ENCODE measurements at places on chromosomes 6 and 20. TPM values are rescaled to one million over a fixed set of nuclear protein-coding genes. Genes with fewer than 3 reads are reported as not detected.
A peak's percentile ranks its signal among the peaks of the same experiment; 100 is the strongest.

DNA sequence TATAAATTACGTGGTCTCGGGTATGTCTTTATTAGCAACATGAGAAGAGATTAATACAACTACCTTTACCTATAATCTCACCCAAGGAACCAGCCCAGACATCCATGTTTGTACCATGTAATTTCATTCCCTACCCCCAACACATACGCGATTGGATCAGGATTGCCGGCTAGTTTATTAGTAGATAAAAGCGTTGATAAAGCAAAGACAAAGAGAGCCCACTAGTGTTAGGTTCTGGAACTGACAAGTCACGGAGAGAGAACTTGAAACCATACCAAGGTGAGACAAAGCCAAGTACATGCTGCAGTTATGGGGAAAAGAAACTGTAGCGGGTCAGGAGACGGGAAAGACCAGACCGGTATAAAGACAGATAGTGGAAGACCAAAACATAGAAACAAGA lies 37.4 kb upstream of the FAM135A start:
- no peak overlapping the region for H3K4me3 ChIP-seq
- no peak overlapping the region for H3K27ac ChIP-seq
- no peaks in the 10 kb centered on the region for H3K4me1 ChIP-seq
- DNase-seq = no peak

The GRM1 gene
- total RNA-seq = 0.10 TPM

The DNPH1 gene
- 47.3 TPM for total RNA-seq

GRCh38 chr6:102298051-102298450 lies 904.5 kb downstream of the GRIK2 start:
- H3K27me3 ChIP-seq = no peaks in the 10 kb centered on the region
- H3K36me3 ChIP-seq = no peaks in the 10 kb centered on the region
- no peak for DNase-seq

- no peaks in the 10 kb centered on the region for H3K36me3 ChIP-seq
- H3K4me1 ChIP-seq = no peaks in the 10 kb centered on the region
- no peak overlapping the region for H3K27ac ChIP-seq
- DNase-seq = no peak
Observed at GRCh38 chr20:12570371-12570770, 438.4 kb upstream of the SPTLC3 start.

The LTA gene
- 0.17 TPM for total RNA-seq

The TOP1 gene
- 69.5 TPM for total RNA-seq

GRCh38 chr20:64079273-64080012 lies at the start of gene RGS19:
Gene RGS19, minus strand, starts transcription at chr20:64079518. Its CDS starts 2,632 bp downstream, at chr20:64076886.
- H3K4me1 ChIP-seq = peaks cover 64% of the 10 kb centered on the region
- H3K27ac ChIP-seq = peak within 1 kb of the TSS; percentile 93
- DNase-seq = peak; percentile 65
- H3K4me3 ChIP-seq = peak within 1 kb of the TSS; percentile 69

DNA sequence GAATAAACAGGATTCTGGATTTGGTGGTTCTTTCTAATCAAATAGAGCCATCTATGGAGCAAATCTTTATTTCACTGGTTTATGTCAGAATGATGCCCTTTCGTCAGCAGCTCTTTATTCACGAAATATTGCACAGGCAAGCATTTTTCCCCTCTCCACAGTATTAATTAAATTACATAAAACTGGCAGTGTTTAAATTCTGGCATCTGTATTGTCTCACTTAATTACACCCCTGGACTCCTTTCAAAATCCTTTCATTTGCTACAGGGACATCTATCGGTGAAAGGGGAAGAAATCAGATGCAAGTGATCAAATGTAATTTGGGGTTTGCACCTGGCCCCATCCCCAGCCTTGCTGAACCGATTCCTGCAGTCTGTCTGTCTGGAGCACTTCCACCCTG lies 801.9 kb downstream of the QKI start:
- no peak for DNase-seq
- no peak overlapping the region for H3K4me3 ChIP-seq
- H3K36me3 ChIP-seq = no peaks in the 10 kb centered on the region

DNA sequence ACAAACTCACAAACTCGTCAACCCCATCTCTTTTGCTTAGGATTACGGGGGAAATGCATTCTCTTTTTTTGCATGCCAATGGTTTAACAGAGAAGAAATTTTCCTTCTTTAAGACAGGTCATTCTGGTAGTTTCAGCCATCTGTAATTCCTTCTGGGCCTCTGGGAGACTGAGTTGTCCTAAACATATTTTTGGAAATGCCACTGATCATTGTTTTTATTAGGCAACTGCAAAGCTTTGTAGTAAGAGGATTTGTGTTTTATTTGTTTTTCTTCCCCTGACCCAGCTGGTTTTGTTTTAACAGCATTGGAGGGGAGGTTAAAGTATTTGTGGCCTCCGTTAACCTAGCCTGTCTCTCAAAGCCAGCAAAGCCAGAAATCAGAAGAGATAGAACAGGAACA lies 73.1 kb upstream of the ISM1 start:
- H3K4me1 ChIP-seq = peaks cover 3% of the 10 kb centered on the region
- H3K36me3 ChIP-seq = no peaks in the 10 kb centered on the region
- no peaks in the 10 kb centered on the region for H3K27me3 ChIP-seq
- no peak overlapping the region for H3K4me3 ChIP-seq

The TMEM181 gene
- total RNA-seq = 31.8 TPM

The PBOV1 gene
- total RNA-seq = not detected

GRCh38 chr20:434661-435419 lies 26.7 kb downstream of the RBCK1 start:
- DNase-seq = no peak
- H3K4me3 ChIP-seq = no peak overlapping the region
- H3K36me3 ChIP-seq = peaks cover 92% of the 10 kb centered on the region
- no peaks in the 10 kb centered on the region for H3K27me3 ChIP-seq

GRCh38 chr6:78744144-78744543 lies 123.2 kb upstream of the IRAK1BP1 start:
- no peaks in the 10 kb centered on the region for H3K4me1 ChIP-seq
- H3K4me3 ChIP-seq = no peak overlapping the region
- no peaks in the 10 kb centered on the region for H3K27me3 ChIP-seq
- DNase-seq = no peak

- H3K27ac ChIP-seq = no peak overlapping the region
- H3K36me3 ChIP-seq = no peaks in the 10 kb centered on the region
- H3K4me3 ChIP-seq = no peak overlapping the region
- DNase-seq = no peak
- H3K27me3 ChIP-seq = no peaks in the 10 kb centered on the region
Observed at GRCh38 chr6:114310053-114310452, 32.8 kb downstream of the HS3ST5 start.

DNA sequence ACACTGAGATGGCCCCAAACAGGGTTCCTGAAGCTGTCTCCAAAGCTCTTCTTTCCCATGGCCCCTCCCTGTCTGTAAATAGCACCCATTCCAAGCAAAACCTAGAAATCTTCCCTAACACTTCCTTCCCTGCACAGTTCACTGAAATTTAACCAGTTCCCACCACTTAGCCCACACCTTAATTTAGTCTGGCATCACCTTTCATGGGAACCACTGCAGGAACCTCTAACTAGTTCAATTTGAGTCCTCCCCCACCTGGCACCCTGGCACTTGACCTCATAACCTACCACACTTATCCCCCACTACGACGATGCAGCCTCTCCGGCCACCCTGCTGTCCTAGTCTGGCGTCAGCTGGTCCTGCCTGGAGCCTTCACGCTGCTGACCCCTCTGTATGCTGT lies 278.7 kb downstream of the GMDS start:
- H3K4me3 ChIP-seq = no peak overlapping the region
- H3K27me3 ChIP-seq = no peaks in the 10 kb centered on the region
- H3K4me1 ChIP-seq = peaks cover 3% of the 10 kb centered on the region
- H3K36me3 ChIP-seq = no peaks in the 10 kb centered on the region
- no peak overlapping the region for H3K27ac ChIP-seq
- no peak for DNase-seq

DNA sequence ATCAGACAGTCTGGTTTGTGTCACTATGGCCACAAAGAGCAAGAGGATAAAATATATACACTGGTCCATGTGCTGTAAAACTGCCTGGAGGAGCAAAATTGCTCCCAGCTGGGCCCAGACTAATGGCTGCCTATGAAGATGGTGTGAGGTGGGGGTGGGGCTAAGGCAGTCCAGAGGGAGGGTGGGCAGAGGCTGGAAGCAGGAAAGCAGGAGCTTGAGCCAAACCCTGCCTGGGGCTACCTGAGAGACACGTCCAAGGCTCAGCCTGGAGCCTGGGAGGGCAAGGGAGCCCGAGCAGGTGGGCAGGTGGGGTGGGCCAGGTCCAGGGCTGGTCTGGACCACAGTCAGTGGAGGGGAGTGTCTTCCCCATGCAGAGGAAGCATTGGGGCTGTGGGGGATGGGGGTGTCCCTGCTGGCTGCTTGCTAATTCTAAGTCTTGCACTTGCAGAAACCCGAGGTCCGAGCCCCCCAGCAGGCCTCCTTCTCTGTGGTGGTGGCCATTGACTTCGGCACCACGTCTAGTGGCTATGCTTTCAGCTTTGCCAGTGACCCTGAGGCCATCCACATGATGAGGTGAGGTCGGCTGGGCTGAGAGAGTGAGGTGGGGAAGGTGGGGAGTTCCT lies 9.5 kb downstream of the HSPA12B start:
- H3K27me3 ChIP-seq = no peaks in the 10 kb centered on the region
- H3K4me3 ChIP-seq = no peak overlapping the region
- no peak for DNase-seq
- H3K36me3 ChIP-seq = peaks cover under 1% of the 10 kb centered on the region
- peaks cover 50% of the 10 kb centered on the region for H3K4me1 ChIP-seq
- no peak overlapping the region for H3K27ac ChIP-seq

The CGA gene
- not detected for total RNA-seq

- H3K27me3 ChIP-seq = no peaks in the 10 kb centered on the region
- H3K36me3 ChIP-seq = no peaks in the 10 kb centered on the region
- no peak overlapping the region for H3K27ac ChIP-seq
- no peak overlapping the region for H3K4me3 ChIP-seq
Observed at GRCh38 chr20:59350330-59351156, 50.1 kb downstream of the EDN3 start.

The TREML2 gene
- total RNA-seq = 0.32 TPM

The CYP24A1 gene
- total RNA-seq = 3.4 TPM

DNA sequence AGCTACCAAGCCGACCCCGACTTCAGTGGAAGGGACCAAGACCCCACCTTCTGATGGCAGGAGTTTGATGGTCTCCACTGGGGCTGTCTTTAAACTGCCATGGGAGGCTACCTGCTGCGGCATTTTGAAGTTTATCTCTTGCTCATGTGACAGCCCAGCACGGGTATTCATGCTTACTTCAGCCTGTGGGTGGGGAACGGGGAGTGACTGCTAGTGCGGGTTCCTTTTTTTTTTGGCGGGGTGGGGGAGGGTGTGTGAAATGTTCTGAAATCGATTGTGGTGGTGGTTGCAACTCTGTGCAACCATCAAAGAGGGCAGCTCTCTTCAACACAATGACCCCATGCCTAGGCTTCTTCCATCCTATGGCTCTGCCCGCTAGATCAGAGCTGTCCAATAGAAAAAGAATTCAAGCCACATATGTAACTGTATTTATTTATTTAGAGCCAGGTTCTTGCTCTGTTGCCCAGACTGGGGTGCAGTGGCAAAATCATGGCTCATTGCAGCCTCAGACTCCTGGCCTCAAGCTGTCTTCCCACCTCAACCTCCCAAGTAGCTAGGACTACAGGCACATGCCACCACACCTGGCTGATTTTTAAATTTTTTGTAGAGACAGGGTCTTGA lies 53.7 kb downstream of the PPP1R16B start:
- no peaks in the 10 kb centered on the region for H3K36me3 ChIP-seq
- no peak for DNase-seq
- no peak overlapping the region for H3K4me3 ChIP-seq

DNA sequence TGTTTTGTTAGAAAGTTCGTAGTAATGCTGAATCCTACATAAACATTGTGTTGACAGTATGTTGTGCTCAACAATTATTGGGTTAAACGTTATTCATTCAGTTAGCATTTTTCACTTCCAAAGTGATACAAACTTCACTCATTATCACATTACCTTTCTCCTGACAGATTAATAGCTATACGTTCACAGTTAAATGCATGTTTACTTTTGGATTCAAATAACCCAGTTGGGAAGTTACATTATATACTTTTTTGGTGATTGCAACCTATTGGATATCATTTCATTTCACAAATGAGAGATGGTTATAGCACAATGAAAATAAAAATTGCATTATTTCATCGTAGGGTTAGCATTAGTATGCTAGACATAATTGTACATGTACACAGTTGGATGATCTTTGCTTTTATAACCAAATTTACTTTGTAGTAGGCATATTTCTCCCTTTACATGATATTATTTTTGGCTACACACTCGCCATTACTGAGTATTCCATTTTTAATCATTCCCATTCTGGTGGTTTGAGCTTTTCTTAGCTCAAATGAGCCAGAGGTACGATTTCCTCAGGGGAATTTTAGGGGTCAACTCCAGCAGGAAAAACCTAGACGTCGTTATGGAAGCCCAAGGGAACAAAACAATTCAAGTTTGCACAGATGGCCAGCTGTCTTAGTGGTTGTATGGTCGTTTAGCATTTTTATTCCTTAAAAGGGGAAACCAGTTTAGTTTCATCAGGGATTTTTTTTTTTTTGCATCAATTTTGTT lies 2.1 kb upstream of the HIVEP1 start:
- no peaks in the 10 kb centered on the region for H3K27me3 ChIP-seq
- peaks cover 5% of the 10 kb centered on the region for H3K4me1 ChIP-seq
- peak overlapping the region; percentile 97 for H3K27ac ChIP-seq

The NKX2-2 gene
- not detected for total RNA-seq

DNA sequence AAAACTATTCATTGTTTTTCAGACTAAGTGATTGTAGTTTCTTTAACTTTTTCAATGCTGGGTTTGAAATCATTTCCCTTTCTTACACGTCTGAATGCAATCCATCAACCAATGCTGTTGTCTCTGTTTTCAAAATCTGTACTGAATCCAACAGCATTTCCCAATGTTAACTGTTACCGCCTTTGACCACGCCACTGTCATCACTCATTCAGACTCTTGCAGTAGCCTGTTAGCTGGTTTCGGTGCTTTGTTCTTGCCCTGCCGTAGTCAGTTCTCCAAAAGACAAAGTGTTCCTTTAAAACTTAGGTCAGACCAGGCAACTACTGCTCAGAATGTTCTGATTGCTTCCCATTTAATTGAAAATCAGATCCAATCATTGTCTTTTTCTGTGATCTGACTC lies 131.3 kb downstream of the PLCB4 start:
- no peaks in the 10 kb centered on the region for H3K4me1 ChIP-seq
- no peak overlapping the region for H3K27ac ChIP-seq
- no peak for DNase-seq
- no peaks in the 10 kb centered on the region for H3K27me3 ChIP-seq
- H3K36me3 ChIP-seq = no peaks in the 10 kb centered on the region

GRCh38 chr20:9440892-9441291 lies 73.5 kb upstream of the LAMP5 start:
- H3K27me3 ChIP-seq = no peaks in the 10 kb centered on the region
- DNase-seq = no peak
- no peak overlapping the region for H3K4me3 ChIP-seq
- no peak overlapping the region for H3K27ac ChIP-seq
- no peaks in the 10 kb centered on the region for H3K36me3 ChIP-seq
- H3K4me1 ChIP-seq = no peaks in the 10 kb centered on the region
